Activated naive CD4-positive, alpha-beta T cell treated with anti-CD3 and anti-CD28 coated beads, Interleukin-2, amount 10 ng/mL, durations not matched to agents 7 days and 5 days (primary cell): ENCODE measurements at places on chromosomes 6 and 20.

GRCh38 chr20:59004763-59005522 is 2.1 kb downstream of the CTSZ start:
- peak; percentile 67 for DNase-seq

- no peak for DNase-seq
Observed at GRCh38 chr20:20289331-20289730, 78.6 kb upstream of the INSM1 start.

- DNase-seq: no peak
Observed at GRCh38 chr6:46677314-46677654, 10.4 kb upstream of the TDRD6 start.

GRCh38 chr20:9761476-9761875 is 77.4 kb downstream of the PAK5 start:
- DNase-seq: no peak

DNA sequence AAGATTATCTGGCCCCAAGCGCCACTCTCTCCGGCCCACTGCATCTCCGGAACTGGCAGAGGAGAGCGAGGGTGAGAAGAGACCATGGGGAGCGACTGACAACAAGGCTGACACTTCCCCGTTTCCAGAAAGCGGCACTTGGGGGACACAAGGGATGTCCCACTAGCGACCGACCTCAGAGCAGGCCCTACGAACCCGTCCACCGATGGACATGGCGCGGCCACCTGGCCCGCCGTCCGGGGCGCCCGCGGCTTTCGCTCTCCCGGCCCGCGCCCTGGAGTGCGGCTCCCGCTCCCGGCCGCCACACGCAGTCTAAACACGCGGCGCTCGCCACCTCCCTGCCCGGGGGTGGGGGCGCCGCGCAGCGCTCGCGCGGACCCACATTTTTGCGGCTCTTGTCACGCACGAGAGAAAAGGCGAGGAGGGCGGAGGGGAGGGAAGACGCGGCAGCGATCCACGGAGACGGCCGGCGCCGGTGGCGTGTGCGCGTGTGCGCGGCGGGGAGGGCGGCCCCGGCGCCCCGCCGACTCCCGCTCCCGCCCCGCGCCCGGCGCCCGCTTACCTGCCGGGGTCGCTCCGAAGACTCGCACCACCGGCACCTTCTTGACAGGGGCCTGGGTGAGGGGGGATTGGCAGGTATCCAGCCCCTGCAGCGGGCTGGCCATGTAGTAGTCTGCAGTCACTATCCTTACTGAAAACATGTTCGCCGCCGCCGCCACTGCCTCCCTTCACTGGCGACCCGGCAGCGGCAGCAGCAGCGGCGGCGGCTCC is 645 bp downstream of the REV3L start:
- DNase-seq: peak; percentile 70

- DNase-seq: no peak
Observed at GRCh38 chr6:34953061-34954025, 64.3 kb downstream of the ANKS1A start.

DNA sequence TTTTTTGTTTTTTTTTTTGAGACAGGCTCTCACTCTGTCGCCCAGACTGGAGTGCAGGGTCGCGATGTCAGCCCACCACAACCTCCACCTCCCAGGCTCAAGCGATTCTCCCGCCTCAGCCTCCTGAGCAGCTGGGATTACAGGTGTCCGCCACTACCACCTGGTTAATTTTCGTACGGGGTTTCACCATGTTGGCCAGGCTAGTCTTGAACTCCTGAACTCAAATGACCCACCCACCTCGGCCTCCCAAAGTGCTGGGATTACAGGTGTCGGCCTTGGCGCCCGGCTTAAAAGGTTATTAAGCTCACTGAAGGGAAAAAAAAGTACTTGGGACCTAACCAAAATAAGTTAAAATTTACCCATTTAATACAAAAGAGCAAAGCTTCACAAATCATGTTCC is 1.9 kb downstream of the TCFL5 start:
- DNase-seq: no peak

DNA sequence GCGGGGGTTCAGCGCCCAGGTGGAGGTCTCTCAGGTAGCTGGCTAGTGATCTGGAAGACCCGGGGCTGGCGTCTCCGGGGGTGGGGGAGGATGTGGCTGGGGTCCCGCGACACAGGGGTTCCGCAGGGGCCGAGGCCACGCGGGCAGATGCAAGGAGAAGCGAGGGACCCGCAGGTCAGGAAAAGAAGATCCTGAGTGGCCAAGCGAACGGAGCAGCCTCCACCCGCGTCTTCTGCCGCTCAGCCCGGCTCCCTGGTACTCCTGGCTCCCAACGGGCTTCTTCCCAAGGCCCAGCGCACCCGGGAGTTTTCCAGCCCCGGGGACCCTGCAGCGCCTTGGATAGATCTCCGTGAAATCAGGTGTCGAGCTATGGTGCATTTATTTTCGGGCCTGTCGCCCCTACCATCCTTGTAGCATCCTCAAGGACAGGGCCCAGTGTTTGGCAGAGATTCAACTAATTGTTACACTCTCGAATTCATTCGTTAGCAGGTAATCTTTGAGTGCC is 682 bp upstream of the CHD6 start:
- no peak for DNase-seq

DNA sequence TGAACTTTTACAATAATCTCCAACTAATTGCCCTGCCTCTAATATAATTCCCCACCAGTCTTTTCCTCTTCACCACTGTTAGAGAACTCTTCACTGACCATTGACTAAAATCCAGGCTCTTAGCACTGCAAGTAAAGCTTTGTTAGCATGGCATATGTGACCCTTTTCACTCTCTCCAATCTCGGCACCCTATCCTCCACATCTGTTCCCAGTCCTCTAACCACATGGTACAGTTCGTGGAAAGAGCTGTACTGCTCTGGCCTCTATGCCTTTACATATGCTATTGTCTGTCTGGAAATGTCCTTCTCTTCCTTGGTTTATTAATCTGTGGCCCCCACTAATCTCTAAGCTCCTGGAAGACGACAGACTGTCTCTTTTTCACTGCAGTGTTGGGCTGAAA is 63.0 kb upstream of the EIF2S2 start:
- no peak for DNase-seq

- peak; percentile 75 for DNase-seq
Observed at GRCh38 chr20:46552460-46553420, 2.3 kb upstream of the OCSTAMP start.

- peak; percentile 37 for DNase-seq
Observed at GRCh38 chr6:148177589-148178233, 164.9 kb upstream of the SASH1 start.

- no peak for DNase-seq
Observed at GRCh38 chr6:71287038-71287437, 1.6 kb upstream of the OGFRL1 start.

- no peak for DNase-seq
Observed at GRCh38 chr20:59954718-59955117, 3.5 kb upstream of the CDH26 start.

GRCh38 chr20:43721429-43722152 is 5.2 kb downstream of the GTSF1L start:
- DNase-seq: no peak

GRCh38 chr6:39166189-39166911 is 51.4 kb upstream of the SAYSD1 start:
- DNase-seq: peak; percentile 89

GRCh38 chr20:54668271-54669039 is 193.1 kb downstream of the DOK5 start:
- peak; percentile 42 for DNase-seq

GRCh38 chr6:158290040-158290439 is 22.2 kb upstream of the TULP4 start:
- no peak for DNase-seq

GRCh38 chr6:70527071-70527737 is 39.5 kb upstream of the SDHAF4 start:
- DNase-seq: no peak
